ENCODE measurements at places on chromosomes 5 and 9.

DNA sequence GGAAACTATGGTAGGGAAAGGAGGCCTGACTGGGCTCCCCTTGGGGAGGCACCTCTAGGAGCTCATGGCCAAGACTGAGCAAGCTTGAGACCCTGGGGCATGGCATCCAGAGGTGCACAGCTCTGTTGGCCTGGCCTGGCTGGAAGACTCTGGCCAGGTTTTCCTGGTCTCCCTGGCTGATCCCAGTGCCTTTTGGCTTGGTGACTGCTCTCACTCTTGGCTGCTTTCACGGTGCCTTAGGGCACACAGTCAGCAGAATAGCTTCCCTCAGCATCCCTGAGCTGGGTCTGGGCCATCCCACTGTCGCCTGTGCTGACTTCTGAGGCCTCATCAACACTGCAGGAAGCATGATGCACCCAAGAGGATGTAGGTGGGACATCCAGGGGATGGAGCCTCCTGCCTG is 13.4 kb upstream of the DELE1 start:
- DNase-seq = no peak

- DNase-seq = no peak
Observed at GRCh38 chr9:12595400-12595799, 97.8 kb upstream of the TYRP1 start.

DNA sequence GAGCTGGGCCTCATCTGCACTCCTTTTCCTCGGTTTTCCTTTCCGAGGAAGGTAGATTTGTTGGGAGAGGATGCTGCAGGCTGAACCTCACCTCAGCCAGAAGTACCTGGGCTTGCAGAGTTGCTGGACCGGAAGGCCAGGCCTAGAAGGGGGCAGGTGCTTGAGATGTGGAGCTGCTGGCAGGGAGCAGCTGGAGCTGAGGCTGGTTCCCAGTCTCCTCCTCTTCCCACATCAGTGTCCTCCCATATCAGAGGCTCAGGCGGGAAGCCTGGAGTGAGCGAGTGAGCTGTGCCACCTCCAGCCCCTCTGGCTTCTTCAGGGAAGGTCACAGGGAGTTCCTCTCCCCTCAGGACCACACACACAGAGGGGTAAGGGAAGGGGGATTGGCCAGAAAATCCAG is 259.4 kb downstream of the GADD45G start:
- DNase-seq = no peak

DNA sequence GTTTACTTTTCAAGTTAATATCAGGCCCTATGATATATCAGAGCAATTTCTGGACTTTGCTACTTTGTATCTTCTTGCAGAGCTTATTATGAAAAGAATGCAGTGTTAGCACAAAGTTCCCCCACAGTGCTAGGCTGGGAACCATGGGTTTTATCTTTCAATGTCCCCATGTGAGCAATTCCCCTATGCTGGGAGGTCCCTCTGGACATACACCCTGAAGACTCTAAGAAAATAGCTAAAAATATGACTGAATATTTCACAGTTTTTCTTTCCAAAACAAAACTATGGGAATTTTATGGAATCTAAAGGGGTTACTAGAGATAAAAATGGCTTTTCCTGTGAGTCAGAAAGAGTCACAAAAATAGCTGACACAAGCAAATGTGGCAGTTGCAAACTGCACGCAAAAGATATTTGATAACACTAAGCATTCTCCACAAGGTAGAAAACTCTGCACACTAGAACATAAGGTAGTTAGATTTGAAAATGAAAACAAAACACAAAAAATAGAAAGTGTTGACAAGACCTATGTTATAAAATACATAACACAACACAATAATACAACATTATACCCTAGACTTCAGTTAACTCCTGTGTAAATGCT is 487.5 kb upstream of the GRIN3A start:
- DNase-seq = peak; percentile 2

Measured in astrocyte of the spinal cord (primary cell).